ENCODE measurements at places on chromosomes 6 and 20. TPM values are rescaled to one million over a fixed set of nuclear protein-coding genes. Genes with fewer than 3 reads are reported as not detected.

The ZNF165 gene
- 1.3 TPM for total RNA-seq

The HRH3 gene
- not detected for total RNA-seq

The SLC4A11 gene
- total RNA-seq: 4.0 TPM

The SERAC1 gene
- total RNA-seq: 3.7 TPM

The VARS2 gene
- total RNA-seq: 12.4 TPM

The OOEP gene
- not detected for total RNA-seq

The C6orf15 gene
- not detected for total RNA-seq

The PRKN gene
- total RNA-seq: 0.10 TPM

The TENT5A gene
- total RNA-seq: 1.1 TPM

The FAM83C gene
- total RNA-seq: not detected

The MEI4 gene
- not detected for total RNA-seq

The IL20RA gene
- not detected for total RNA-seq

The KATNA1 gene
- total RNA-seq: 10.6 TPM

The EEF1E1 gene
- 61.3 TPM for total RNA-seq

The SYNE1 gene
- 41.3 TPM for total RNA-seq

The NANP gene
- total RNA-seq: 8.0 TPM

The BTN1A1 gene
- total RNA-seq: not detected

All from A549 treated with CpdA at 1 μM for 4 hours (cell line).